NCI-H1930 (cell line): ENCODE measurements at places on chromosomes 6 and 20.
A peak's percentile ranks its signal among the peaks of the same experiment; 100 is the strongest.

DNA sequence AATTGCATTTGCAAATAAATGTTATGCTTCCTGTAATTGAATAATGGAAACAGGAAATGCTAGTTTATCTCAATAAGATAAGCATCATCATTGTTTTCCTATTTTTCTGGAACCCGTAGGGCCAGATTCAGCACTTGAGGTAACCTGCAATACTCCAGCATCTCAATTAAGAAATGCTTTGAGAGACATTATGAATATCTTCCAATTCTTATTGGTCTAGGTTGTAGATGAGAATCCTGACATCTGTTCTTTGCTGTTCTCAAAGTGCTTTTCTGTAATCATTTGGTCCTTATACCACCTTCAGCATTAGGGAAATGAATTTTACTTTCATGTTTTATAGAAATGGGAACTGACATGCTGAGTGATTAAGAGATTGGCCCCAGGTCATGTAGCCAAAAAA lies 428.3 kb downstream of the CBLN4 start:
- DNase-seq: no peak

GRCh38 chr20:36666181-36666740 lies 20.3 kb upstream of the SLA2 start:
- DNase-seq: no peak

DNA sequence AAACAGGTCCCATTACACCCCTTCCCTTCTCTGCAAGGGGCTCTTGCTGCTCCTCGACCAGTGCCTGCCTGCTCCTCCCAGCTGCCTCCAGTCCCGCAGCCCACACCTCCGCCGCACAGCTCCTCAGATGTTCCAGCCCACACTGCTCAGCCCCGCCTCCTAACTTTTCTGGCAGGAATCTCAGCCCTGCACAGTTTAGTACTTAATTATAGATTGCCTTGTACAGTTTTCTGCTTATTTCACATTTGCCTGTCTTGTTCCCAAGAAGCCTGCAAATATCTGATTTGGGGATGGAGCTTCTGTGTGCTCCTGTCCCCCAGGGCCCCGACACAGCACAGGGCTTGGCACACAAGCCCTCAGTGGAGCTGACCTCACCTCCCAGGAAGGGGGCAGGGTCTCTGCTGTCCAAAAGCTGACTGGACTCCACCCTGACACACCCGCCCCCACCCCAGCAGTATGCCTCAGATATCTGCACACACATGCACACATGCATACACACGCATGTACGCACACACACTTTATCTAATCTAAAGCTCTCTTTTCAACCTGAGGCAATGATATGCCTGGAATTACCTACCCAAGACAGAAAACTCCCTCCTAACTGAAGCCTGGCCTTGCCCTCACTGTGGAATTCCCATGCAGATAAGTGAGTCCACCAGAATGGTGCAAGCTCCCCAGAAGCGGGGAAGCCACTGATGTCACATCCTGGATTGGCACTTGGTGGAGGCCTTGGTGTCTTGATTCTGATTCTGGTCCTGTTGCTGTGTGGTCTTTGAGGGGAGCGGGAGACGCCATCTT lies 1.2 kb upstream of the PNPLA1 start:
- DNase-seq: no peak

DNA sequence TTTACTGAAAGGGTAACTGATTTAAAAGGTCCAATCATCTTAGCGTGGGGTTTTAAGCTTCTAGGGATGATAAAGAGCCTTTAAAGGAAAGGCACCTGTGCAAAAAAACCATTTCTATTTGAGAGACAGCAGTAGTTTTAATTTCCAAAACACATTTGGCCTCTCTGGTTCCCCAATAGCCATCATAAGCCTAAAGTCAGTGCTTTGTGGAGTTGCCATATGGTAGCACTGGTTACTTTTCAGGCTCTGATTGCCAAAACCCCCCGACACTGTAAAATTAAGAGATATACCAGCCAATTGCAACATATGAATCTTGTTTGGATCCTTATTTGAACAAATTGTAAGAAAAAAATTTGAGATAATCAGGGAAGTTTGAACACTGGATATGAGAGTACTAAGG lies 44.6 kb downstream of the TP53INP2 start:
- no peak for DNase-seq

- no peak for DNase-seq
Measured at GRCh38 chr6:24847402-24847801, 48.7 kb upstream of the ARMH2 start.

DNA sequence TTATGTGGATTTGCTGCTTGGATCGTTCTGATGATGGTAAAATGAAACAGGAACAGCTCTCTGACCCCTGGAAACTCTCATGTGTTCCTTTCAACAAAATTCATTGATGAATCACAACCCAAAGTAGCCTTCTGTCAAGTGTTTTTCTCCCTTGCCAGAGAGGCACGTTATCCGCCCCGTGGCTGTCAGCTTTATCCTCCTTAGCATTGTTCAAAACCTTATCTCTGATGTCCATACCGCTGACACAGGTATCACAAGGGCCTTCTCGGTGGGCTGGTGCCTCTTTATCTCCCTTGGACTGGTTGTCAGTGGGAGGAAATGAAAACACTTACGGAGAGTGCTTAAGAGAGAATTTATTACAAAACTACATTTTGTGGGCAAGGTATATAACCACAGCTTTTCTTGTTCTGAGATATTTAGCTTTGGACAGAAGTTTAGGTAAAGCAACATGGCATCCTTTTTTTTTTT lies 84.9 kb downstream of the TIAM2 start:
- DNase-seq: no peak

DNA sequence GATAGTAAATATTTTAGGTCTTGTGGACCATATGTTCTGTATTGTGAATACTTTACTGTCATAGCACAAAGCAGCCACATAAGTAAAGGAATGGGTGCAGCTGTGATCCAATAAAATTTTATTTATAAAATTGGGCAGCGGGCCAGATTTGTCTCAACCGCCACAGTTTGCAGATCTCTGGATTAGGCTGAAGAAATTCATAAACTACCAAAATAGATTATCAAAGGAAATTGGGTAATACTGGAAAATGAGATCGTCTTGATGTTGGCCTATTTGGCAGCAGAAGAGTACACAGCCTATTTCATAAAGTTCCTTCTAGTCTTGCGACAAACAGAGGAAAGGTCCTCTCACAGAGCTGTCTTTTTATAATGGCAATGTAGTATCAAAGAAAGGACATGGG lies 69.8 kb downstream of the DZANK1 start:
- DNase-seq: no peak

- DNase-seq: peak; percentile 38
Measured at GRCh38 chr6:45421709-45422502, 44.2 kb upstream of the SUPT3H start.

DNA sequence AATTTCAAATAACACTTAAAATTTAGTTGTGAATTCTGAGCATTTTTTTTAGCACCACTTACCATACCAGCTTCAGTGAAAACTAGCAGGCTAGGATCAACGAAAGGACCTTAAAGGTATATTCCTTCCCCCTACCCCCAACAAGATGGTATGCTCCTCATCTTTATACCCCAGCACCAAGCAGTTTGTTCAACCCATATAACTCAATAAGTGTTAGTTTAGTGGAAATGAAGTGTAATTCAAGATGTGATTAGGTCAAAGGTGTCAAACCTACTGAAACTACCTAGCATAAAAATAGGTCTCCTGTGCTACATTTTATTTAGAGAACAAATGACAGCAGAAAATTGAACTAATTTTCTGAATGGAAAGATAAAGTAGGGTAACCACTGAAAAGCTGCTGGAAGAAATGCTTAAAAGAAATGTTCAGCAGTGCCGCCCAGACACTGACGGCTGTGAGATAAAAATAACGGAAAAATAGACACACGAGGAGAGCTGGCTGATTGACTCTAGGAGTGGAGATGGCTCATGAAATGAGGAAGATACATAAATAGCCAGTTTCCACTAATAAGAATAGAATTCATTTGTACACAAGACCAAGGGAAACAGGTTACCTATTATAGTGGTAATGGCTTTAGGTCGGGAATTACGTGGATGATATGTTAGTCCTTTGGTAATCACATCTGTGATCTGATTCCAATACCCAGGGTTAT lies 94.8 kb downstream of the IPCEF1 start:
- DNase-seq: no peak

- DNase-seq: no peak
Measured at GRCh38 chr6:166112580-166112979, 55.1 kb downstream of the TBXT start.

DNA sequence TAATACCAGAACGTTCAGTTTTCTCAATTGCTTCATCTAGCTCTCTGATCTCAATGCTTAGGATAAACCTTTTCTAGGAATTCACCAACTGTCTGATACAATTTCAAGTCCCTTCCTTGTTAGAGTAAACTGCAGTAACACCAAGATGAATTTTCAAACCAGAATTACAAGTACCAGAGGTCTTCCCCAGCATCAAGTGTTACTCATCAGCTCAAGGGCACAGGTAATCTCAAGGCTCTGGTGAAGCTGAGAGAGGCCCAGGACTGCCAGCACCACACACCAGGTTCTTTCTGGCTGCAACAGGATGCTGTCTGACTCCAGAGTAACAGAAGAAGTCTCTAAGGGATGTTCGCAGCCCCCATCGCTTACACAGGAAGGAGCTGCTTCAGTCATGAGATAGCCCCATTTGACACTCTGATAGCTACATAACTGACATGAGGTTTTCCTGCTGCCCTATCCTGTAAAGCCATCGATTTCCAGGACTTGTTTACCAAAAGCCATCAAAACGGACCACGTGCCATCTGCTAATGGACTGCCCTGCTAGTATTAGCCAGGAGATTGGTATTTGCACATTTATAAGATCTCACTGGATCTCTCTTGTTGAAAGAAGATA lies 549.4 kb downstream of the UTRN start:
- DNase-seq: no peak

- no peak for DNase-seq
Measured at GRCh38 chr6:167492100-167492449, 167.2 kb downstream of the TTLL2 start.

GRCh38 chr20:55778796-55779195 lies 226.5 kb downstream of the CBLN4 start:
- DNase-seq: no peak

DNA sequence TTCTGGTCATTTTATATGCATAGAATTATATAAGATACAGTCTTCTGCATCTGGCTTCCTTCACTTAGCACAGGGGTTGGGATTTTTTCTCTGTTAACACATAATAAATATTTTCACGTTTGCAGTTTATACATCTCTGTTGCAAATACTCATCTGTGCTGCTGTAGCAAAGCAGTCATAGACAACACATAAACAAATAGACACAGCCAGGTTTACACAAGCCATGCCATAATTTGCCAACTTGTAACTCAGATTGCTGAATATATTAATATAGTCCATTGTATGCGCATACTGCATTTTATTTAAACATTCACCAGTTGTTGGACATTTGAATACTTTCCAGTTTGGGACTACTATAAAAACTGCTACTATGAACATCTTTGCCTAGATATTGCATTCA lies 35.0 kb downstream of the LMBRD1 start:
- DNase-seq: no peak

DNA sequence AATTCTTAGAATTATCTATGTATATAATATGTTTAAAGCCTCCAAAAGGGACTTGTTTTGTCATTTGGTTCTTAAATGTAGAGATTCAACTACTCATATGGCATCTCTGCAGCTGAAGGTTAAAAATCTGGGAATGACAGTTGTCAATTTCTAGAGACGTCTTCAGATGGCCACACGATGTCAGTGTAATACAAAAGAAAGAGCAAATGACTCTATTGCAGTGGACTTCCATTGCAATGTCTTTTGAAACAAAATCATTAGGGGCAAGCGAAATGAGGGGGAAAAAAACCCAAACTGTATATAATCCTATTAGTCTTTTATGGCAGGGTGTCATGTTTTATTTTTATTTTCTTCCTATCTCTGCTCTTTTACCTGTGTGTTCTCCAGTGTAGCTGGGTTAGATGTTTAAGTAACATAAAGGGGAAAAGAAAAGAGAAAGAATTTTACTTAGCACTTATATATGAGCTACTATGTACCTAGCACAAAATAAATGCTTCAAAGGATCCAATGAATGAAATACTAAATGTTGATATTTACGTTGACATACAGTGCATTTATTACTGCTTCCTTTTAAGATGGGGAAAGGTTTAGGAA lies 26.2 kb downstream of the CCN2 start:
- DNase-seq: peak; percentile 43

DNA sequence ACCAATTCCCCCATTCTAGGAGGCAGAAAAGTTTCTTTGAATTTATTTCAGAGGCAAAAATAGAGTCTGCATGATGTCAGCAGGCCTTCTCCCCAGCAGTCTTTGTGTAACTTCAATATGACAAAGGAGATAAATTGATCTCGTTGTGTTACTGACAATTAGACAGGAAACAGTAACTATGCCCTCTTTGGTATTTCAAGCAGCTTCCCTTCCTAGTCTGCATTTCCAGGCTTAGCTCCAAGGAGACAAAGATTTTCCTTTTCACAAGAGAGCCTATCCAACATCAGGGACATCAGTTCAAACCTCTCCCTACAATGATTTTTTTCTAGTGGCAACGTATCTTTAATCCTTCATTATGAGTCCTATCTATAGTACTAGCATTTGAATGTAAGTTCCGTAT lies 245.9 kb upstream of the HSF2 start:
- DNase-seq: no peak

DNA sequence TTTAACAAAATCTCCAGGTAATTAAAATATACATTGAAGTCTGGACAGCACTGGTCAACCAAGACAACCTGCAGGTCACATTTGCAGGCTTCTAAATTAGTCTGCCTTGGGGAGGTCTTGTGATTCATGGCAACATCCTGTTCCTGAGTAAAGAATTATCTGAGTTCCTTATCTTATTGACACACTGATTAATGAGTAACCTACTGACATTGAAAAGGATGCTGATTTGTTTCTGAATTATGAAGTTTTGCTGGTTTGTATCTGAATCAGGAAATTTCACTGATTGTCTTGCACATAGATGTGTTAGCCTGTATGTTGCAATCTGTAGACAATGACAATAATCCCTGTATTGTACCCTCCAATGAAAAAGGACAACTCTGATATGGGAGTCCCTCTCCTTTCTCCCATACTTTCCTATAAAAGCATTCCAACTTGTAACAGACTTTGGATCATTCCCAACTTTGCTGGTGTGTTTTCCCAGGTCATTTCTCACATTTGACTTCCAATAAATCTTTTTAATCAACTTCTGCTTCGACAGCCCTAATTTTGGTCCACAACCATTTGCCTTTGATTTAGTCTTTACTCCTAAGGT lies 80.0 kb downstream of the LAMP5 start:
- no peak for DNase-seq

- DNase-seq: no peak
Measured at GRCh38 chr6:169005166-169005565, 248.5 kb downstream of the THBS2 start.

- DNase-seq: no peak
Measured at GRCh38 chr6:50390416-50390815, 322.9 kb upstream of the TFAP2D start.

GRCh38 chr6:132715204-132715603 lies 1.3 kb upstream of the VNN1 start:
- peak; percentile 44 for DNase-seq
